ENCODE measurements at places on chromosomes 1 and 21.

- no peak overlapping the region for H3K4me3 ChIP-seq
- DNase-seq, result no peak
- H3K4me1 ChIP-seq, result no peaks in the 10 kb centered on the region
- H3K27ac ChIP-seq, result no peak overlapping the region
- H3K27me3 ChIP-seq, result no peaks in the 10 kb centered on the region
Measured at GRCh38 chr21:41605178-41605933, 97.4 kb upstream of the TMPRSS2 start.

DNA sequence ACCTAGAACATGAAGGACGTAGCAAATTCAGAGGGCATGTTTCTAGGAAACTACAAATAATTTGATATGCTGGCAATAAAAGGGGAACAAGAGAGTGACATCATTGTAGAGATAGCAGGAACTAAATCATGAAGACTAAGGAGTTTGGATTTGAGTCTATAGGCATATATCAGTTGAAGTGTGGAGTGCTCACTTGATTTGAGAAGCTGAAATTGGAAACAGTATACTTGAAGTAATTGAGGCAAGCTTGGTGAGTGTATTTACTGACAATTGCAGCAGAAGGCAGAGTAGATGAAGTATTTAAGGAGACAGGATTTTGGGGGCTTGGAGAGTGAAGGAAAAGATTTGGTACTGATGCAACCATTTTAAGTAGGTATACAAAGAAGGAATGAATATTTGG, 6.4 kb upstream of the TMCO2 start:
- no peak overlapping the region for H3K27ac ChIP-seq
- H3K36me3 ChIP-seq, result no peaks in the 10 kb centered on the region
- H3K27me3 ChIP-seq, result no peaks in the 10 kb centered on the region
- DNase-seq, result no peak
- H3K4me3 ChIP-seq, result no peak overlapping the region
- H3K4me1 ChIP-seq, result no peaks in the 10 kb centered on the region

DNA sequence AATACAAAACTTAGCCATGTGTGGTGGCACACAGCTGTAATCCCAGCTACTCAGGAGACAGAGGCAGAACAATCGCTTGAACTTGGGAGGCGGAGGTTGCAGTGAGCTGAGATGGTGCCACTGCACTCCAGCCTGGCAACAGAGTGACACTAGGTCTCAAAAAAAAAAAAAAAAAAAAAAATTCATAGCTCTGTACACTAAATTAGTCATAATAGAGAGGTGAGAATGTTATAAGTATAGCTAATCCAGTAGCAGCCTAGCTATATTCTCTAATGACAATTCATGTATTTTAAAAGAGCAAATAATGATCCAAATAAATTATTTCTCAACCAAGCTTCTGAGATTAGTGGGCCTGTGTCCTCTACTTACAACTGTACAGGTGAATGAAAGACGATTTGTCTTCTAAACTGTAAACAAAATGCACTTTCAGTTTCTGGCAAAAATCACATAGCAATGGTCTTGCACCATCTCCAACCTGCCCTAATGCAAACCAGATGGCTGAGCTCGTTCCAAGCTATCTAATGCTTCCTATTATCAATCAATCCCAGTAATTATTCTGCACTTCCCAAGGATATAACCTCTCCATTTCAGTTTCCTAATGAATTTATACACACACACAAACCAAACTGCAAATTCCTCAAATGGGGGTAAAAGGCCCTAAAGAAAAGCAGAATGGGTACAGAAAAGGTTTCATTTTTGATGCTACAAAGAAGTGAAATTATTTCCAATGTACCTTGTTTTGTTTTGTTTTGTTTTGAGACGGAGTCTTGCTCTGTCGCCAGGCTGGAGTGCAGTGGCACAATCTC, 56.5 kb downstream of the GATAD2B start:
- no peak overlapping the region for H3K27ac ChIP-seq
- peaks cover 3% of the 10 kb centered on the region for H3K36me3 ChIP-seq
- H3K4me1 ChIP-seq, result no peaks in the 10 kb centered on the region
- H3K27me3 ChIP-seq, result no peaks in the 10 kb centered on the region
- no peak overlapping the region for H3K4me3 ChIP-seq

- no peaks in the 10 kb centered on the region for H3K4me1 ChIP-seq
- no peak overlapping the region for H3K27ac ChIP-seq
- no peaks in the 10 kb centered on the region for H3K27me3 ChIP-seq
- H3K4me3 ChIP-seq, result peak overlapping the region; percentile 2
- DNase-seq, result peak; percentile 89
Measured at GRCh38 chr21:34510148-34511142, 1.6 kb downstream of the KCNE1 start.

GRCh38 chr1:153608742-153609584, 4.0 kb downstream of the S100A16 start:
- H3K4me1 ChIP-seq, result peaks cover 49% of the 10 kb centered on the region
- no peak overlapping the region for H3K4me3 ChIP-seq
- peak overlapping the region; percentile 46 for H3K27ac ChIP-seq
- DNase-seq, result peak; percentile 94
- H3K27me3 ChIP-seq, result no peaks in the 10 kb centered on the region

DNA sequence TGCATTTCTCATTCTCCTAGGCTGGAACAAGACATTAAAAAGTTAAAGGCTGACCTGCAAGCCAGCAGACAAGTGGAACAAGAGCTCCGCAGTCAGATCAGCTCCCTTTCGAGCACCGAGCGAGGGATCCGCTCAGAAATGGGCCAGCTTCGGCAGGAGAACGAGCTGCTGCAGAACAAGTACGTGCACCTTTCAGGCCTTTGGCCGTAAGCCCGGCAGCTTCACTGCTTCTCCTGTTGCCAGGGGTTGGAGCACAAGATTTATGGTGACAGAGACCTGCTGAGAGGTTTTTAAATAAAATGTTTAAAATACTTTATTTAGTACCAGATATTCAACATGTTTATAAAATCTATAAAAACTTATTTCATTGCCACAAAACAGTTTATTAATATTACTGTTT, 53.4 kb downstream of the MACO1 start:
- no peaks in the 10 kb centered on the region for H3K27me3 ChIP-seq
- H3K4me3 ChIP-seq, result no peak overlapping the region
- peaks cover 3% of the 10 kb centered on the region for H3K36me3 ChIP-seq
- no peaks in the 10 kb centered on the region for H3K4me1 ChIP-seq
- no peak for DNase-seq

DNA sequence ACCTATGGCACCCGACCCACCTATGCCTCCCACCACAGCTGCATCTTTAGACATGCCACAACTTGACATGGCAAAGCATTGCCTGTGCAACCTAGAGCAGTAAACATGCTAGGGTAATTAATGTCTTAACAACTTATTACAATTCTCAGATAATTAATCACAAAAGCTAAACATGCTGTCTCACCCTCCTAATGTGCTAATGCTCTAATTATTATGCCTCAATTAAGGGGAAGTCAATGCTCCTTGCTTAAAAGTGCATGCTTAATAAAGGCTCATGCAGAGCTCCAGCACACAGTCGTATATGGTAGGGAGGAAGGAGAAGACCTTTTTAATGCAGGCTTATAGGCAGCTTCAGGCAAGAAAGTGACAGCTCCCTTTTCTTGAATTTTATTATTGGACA, 396.0 kb downstream of the SEC16B start:
- no peak overlapping the region for H3K4me3 ChIP-seq
- no peak overlapping the region for H3K27ac ChIP-seq
- no peak for DNase-seq
- H3K36me3 ChIP-seq, result no peaks in the 10 kb centered on the region
- H3K4me1 ChIP-seq, result no peaks in the 10 kb centered on the region

GRCh38 chr1:223216074-223216473, 73.0 kb upstream of the TLR5 start:
- no peaks in the 10 kb centered on the region for H3K4me1 ChIP-seq
- H3K27ac ChIP-seq, result no peak overlapping the region
- H3K36me3 ChIP-seq, result no peaks in the 10 kb centered on the region
- no peak for DNase-seq
- H3K4me3 ChIP-seq, result no peak overlapping the region
